ENCODE measurements at places on chromosomes 1 and 21.
A peak's percentile ranks its signal among the peaks of the same experiment; 100 is the strongest.

- H3K27me3 ChIP-seq: no peaks in the 10 kb centered on the region
- no peak overlapping the region for H3K4me3 ChIP-seq
- peaks cover 11% of the 10 kb centered on the region for H3K4me1 ChIP-seq
Measured at GRCh38 chr1:223106856-223107255, 36.2 kb downstream of the TLR5 start.

DNA sequence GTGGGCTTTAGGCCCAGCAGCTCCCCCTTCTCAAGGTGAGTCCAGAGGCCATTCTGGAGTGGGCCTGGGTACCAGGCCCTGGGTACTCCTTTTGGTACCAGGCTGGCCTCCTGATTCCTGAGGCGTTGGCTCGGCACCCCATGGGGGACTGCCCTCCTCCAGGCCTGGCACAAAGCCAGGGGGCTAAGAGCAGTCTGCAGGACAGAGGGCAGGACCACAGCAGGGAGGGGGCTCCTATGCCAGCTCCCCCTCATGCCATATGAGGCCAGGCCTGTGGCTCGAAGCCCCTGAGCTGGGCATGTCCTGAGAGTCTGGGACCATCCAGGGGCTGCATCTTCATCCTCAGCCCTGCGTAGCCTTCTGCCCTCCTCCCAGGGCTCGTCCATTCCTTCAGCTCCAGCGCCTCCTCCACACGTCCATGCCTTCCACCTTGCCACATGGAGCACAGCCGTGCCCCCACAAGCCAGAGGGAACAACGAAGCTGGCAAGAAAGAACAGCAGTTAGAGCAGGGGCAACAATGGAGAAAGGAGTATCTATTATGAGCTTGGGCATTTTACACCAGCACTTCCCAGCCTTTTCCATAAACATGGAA is 3.2 kb downstream of the PHLDA3 start:
- DNase-seq: no peak
- peaks cover 20% of the 10 kb centered on the region for H3K36me3 ChIP-seq
- peak overlapping the region; percentile 89 for H3K4me3 ChIP-seq
- peak overlapping the region; percentile 96 for H3K27ac ChIP-seq
- H3K27me3 ChIP-seq: no peaks in the 10 kb centered on the region

DNA sequence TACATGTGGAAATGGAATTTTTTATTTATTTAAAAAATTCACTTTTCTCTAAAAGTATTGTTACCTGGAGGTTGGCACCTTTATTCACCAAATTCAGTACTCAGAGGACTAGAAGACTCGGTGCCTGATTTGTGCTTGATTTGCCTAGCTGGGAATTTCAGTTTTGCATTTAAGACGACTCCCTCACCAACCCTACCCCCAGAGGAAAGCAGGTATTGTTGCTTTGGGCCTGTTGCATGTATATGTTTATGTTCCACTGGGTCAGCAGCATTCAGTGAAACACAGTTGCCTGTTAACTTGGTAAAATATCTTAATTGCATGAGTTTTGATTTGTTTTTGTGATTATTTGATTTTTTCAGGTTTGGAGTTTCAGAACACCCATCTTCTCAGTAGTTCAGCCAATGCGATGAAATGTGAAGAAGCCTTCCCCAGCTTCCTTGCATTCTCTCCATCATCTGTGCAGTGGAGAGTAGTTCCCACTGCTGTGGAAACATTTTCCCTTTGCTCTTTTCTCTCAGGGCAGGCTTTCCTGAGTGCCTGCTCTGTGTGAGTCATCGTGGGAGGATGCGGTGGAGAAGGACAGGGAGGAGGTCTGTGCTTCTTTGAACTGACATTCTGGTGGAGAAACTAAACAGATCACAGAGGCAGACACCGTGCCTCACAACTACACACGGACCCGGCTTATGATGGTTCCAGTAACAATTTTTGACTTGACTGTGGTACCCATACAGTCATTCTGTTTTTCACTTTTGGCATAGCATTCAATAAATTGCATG is 6.4 kb downstream of the ADARB1 start:
- no peaks in the 10 kb centered on the region for H3K36me3 ChIP-seq
- no peak for DNase-seq

DNA sequence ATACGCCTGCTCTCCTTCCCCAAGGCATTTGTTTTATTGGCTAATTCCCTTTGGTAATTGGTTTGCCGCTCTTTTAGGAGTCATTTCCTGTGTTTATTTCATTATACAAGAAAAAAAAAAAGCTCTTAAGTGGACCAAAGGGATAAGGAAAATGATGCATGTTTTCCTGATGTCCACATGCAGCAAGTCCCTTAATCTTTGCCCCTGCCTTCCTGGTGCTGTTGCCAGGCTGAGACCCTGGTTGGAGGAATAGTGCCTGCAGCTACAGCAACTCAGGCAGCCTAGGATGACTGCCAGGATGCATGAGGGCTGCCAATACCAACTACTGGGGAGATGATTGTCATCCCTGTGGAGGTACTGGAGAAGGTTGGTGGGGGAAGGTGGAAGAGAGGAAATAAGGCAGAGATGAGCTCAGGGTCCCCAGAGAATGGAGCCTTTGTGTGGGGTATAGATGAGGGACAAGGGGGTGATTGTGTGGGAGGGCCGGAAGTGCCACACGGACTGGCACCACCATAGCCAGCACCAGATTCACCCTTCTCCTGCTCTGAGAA is 6.1 kb upstream of the GATAD2B start:
- H3K4me1 ChIP-seq: peaks cover 11% of the 10 kb centered on the region
- no peak for DNase-seq
- H3K27me3 ChIP-seq: no peaks in the 10 kb centered on the region
- H3K36me3 ChIP-seq: peaks cover 33% of the 10 kb centered on the region
- no peak overlapping the region for H3K4me3 ChIP-seq

DNA sequence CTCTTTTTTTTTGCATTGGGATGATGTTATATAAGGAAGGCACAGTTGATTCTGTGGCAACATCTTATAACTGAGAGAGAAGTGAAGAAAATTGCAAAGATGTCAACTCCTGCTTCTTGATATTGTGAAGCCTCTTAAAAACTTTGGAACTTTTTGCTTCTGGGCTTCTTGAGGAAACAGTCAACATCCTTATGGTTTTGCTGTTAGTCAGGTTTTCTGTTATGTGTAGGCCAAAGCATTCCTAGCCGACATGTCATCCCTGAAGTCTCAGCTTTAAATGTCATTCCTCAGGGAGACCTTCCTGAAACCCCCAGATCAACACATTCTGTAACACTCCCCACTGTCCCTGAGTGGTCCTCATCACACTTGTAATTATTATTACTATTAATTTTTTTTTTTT is 12.6 kb downstream of the FALEC start:
- no peak for DNase-seq
- no peak overlapping the region for H3K27ac ChIP-seq

DNA sequence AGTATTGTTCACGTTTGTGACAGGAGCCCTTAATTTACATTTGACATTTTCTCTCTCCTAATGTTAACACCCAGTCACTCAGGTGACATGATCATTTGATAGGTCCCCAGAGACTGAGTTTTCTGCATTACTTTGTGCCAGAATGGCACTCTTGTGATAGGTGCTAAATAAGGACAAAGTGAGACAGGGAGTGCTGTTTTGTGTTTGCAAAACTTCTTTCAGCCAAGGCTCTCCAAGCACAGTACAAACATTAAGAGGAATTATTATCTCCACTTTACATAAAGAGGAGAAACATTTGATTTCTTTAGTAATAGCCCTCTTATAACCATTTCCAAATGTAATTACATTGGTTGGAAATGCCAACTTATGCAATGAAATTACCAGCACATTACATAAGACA is 355.2 kb downstream of the NTNG1 start:
- no peaks in the 10 kb centered on the region for H3K4me1 ChIP-seq
- H3K27me3 ChIP-seq: no peaks in the 10 kb centered on the region
- no peak overlapping the region for H3K27ac ChIP-seq
- H3K4me3 ChIP-seq: no peak overlapping the region

- no peak overlapping the region for H3K4me3 ChIP-seq
- H3K27ac ChIP-seq: no peak overlapping the region
Measured at GRCh38 chr21:26246073-26246472, 75.5 kb upstream of the APP start.
